ENCODE measurements at places on chromosomes 6 and 20.
A peak's percentile ranks its signal among the peaks of the same experiment; 100 is the strongest.

DNA sequence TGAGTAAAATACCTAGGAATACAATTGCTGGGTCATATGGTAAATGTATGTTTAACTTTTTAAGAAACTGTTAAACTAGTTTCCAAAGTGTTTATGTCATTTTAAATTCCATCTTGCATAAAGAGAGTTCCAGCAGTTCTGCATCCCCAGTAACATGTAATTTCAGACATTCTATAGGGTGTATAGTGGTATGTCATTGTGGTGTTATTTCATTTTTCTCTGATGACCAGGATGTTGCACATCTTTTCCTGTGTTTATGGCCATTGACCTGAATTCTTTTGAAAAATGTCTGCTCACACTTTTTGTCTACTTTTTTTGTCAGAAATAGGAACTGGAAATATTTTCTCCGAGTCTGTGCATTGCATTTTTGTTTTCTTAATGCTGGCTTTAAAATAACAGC, 128.9 kb downstream of the TMEM200A start:
- H3K27ac ChIP-seq, result no peak overlapping the region
- no peaks in the 10 kb centered on the region for H3K27me3 ChIP-seq
- no peaks in the 10 kb centered on the region for H3K36me3 ChIP-seq
- DNase-seq, result no peak

DNA sequence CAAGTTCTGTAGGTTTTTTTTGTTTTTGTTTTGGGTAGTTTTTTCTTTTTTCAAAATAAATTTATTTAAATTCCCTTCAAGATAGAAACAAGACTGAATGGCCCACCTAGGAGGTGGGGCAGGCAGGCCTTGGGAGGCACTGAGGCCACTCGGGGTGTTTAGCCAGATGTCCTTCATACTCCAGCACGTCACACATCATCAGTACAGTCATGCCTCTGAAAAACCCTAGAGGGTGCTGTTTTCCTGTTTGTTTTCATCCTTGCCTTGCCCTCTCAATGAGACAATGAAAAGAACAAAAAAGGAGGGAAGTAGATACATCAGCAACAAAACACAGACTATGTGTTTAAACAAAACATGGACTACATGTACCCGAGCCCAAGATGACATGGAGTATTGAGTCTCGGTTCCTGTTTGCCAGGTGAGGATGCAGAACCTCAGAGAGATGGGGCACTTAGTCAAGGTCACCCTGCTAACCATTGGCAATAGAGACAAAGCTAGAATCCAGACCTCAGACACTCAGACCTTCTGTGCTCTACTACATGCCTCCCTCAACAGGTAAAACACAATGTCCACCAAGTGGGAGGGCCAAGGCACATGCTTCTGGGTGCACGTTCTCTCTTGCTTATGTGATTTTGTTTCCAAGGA, 26.8 kb upstream of the CLIC5 start:
- DNase-seq, result peak; percentile 16
- H3K36me3 ChIP-seq, result no peaks in the 10 kb centered on the region
- H3K27ac ChIP-seq, result no peak overlapping the region
- no peak overlapping the region for H3K4me3 ChIP-seq
- H3K4me1 ChIP-seq, result no peaks in the 10 kb centered on the region

- peaks cover 20% of the 10 kb centered on the region for H3K4me1 ChIP-seq
- H3K27me3 ChIP-seq, result no peaks in the 10 kb centered on the region
- no peak overlapping the region for H3K27ac ChIP-seq
- H3K4me3 ChIP-seq, result no peak overlapping the region
Measured at GRCh38 chr6:37547564-37548061, 47.9 kb upstream of the CCDC167 start.

- H3K36me3 ChIP-seq, result no peaks in the 10 kb centered on the region
- peaks cover 12% of the 10 kb centered on the region for H3K4me1 ChIP-seq
- no peak overlapping the region for H3K4me3 ChIP-seq
- no peak overlapping the region for H3K27ac ChIP-seq
- H3K27me3 ChIP-seq, result no peaks in the 10 kb centered on the region
Measured at GRCh38 chr6:124869416-124869815, 92.8 kb upstream of the RNF217 start.

- H3K27ac ChIP-seq, result no peak overlapping the region
- H3K36me3 ChIP-seq, result no peaks in the 10 kb centered on the region
- no peaks in the 10 kb centered on the region for H3K4me1 ChIP-seq
- H3K27me3 ChIP-seq, result no peaks in the 10 kb centered on the region
Measured at GRCh38 chr6:143205131-143205535, 144.4 kb downstream of the AIG1 start.
